Stimulated activated CD8-positive, alpha-beta memory T cell treated with anti-CD3 and anti-CD28 coated beads, Interleukin-4, amount 100 ng/mL, for 1 hour (primary cell): ENCODE measurements at places on chromosomes 1 and 21.

DNA sequence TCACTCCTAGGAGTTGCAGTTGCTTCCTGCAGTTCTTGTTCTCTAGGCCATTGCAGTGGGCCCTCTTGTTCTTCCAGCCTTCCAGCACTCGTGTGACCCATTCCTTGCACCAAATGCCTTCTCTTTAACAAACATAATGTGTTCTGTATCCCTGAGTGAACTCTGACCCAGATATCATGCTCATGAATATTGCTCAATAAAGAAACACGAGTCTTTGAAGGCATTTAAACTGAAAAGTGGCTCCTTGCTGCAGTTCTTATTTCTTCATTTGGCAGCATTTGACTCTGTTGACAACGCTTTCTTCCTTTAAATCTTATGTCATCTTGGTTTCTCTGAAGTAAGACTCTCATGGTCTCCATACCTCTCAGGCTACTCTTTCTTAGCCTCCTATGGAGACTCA lies 100.7 kb upstream of the PDE4B start:
- DNase-seq: no peak

DNA sequence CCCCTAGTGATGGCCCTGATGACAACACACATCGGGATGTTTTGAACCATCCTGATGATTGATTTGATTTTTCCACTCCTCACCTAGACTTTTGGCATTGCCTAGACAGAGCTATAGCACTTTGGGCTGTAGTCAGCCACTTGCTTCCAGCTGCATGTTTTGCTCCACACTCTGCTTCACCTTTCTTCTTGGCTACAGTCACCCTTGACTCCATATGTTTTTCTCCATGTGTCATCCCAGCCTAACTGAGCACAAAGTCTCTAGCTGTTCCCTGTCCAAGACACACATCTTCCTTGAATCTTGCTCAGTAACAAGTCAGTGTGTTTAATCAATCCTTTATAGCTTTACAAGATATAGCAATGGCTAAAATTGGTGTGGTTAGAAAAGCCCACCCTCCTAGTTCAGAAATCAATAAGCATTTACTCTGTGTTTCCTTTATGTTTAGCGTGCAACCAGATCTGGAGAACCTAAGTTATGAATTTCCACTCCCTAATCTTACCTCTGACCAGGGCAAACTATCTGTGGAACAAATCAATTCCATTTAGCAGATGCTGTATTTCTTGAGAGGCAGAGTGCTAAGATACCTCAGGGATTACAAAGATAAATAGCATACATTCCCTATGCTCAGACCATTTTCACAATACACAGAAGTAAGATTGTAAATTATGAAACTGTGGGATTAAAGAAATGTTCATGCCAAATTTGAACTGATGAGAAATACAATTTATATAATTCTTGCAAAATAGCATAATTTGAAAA lies 98.4 kb upstream of the LYPLAL1 start:
- no peak for DNase-seq

GRCh38 chr21:29496337-29496736 lies 197.6 kb downstream of the BACH1 start:
- no peak for DNase-seq

GRCh38 chr1:149844101-149844500 lies 55.3 kb upstream of the BOLA1 start:
- no peak for DNase-seq

DNA sequence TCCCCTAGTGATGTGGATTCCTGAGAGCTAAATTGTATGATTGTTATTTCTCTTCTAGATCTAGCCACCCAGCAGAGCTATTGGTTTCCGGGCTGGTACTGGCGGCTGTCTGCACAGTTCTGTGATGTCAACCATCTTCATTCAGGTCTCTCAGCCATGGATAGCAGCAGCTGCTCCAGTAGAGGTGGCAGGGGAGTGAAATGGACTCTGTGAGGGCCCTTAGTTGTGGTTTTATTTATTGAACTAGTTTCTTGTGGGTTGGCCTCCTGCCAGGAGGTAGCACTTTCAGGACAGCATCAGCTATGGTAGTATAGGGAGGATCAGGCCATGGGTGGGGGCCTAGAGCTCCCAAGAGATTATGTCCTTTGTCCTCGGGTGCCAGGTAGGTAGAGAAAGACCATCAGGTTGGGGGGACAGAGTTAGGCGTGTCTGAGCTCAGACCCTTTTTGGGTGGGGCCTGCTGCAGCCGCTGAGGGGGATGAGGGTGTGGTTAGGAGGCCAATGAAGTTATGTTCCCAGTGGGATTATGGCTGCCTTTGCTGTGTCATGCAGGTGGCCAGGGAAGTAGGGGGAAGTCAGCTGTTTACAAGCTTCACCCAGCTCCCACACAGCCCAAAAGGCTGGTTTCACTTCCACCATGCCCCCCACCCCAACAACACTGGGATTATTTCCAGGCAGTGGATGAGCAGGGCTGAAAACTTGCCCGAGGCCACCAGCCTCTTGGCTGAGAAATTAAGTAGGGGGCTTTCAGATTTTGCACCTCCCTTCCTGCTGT lies 55.1 kb upstream of the RGS4 start:
- no peak for DNase-seq

- no peak for DNase-seq
Observed at GRCh38 chr1:236091933-236092318, 27.0 kb upstream of the NID1 start.

GRCh38 chr1:92736395-92736794 lies 48.5 kb downstream of the EVI5 start:
- DNase-seq: no peak

- no peak for DNase-seq
Observed at GRCh38 chr1:47709872-47710231, 272.0 kb downstream of the FOXD2 start.

DNA sequence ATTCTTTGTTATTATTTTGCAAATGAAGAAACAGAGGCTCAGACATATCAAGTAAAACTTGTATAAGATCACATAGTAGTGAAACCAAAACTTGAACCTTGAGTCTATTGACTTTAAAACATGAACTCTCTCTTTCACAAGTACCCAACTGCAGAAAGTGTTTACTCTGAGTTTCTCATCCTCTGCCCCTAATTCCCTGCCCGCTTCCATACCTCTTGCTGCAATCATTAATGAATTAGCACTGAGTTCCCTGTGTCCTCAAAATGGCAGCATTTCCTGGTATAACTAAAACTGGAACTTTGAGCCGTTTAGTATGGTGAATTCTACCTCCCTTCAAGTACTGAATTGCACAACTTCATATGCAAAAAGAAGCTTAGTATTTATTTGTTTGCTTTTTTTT lies 147.7 kb upstream of the DNAH14 start:
- DNase-seq: no peak

GRCh38 chr1:3031401-3032221 lies 10.3 kb downstream of the ACTRT2 start:
- DNase-seq: no peak

DNA sequence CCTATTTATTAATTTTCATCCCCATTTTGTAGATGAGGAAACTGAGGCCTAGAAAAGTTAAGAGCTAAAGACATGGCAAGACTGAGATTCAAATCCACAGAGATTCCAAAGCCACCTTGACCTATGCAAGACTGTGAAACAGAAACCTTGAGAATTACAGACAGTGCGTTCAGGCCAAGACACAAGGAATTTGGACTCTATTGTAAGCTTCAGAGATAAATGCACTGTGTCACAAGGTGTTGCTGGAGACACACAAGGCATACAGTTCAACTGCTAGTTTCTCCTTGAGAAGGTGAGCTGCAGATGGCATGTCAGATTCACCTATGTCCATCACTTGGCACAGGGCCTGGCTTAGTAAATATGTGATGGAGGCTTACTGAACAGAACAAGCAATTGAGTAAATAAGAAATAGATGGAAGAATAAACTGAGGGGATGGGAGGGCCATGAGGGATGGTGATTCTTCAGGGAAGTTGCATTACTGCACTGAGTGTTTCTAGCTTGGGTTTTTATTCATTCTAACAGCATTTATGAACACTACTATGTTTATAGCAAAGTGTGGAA lies 215.0 kb downstream of the DAB1 start:
- DNase-seq: no peak

- no peak for DNase-seq
Observed at GRCh38 chr1:2143814-2144500, 50.6 kb downstream of the FAAP20 start.

GRCh38 chr1:113913887-113914664 lies 8.9 kb downstream of the DCLRE1B start:
- DNase-seq: no peak

GRCh38 chr1:173545688-173546087 lies 57.2 kb downstream of the SLC9C2 start:
- no peak for DNase-seq

DNA sequence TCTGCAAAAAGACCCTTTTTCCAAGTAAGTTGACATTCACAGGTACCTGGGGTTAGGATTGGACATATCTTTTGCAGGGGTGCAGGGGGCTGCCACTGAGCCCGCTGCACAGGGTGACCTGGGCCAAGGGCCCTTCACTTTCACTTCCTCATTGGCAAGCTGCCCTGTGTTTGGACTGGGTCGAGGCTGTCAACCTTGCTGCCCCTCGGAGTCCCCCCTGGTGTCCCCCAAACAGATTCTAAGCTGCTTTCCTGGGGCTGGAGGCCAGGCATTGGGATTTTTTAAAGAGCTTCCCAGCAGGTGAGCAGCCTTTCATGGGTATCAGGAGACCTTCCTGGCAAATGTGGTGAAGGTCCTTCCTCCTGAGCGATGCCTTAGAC lies 7.9 kb upstream of the UMODL1 start:
- no peak for DNase-seq

DNA sequence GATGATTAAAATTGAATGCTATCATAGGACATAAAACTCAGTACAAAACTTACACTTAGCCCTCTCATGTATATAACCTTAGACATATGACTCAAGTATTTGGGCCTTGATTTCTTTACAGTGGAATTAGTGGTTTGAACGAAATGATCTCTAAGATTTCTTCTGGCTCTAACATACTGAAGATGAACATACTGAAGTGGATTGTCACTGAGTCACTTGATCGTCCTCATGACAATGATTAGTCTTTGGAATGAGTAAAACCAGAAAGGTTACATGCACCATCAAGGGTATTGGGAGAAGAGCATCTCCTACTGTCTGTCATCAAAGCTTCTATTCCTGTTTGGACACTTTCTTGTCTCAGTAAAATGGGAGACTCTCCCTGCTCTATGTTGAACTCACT lies 17.4 kb downstream of the FMN2 start:
- DNase-seq: no peak

GRCh38 chr1:83845437-83846071 lies 153.4 kb downstream of the TTLL7 start:
- no peak for DNase-seq

DNA sequence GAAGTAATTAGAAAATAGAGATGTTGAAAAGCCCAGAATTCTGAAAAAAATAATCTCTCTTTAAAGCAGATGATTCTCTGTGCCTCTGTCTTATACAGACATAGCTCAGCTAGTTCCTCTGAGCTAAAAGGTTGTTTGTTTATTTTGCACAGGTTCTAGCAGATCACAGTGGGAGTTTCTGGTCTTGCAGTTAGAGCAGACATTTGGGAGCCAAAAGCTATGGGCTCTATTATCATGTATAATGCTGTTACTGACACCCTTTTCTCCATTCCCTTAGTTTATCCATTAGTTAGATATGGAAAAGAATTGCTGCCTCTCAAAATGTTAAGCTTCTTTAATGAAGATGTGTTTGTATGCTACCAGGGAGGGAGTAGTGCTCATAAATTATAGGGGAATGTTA lies 20.5 kb upstream of the CD55 start:
- no peak for DNase-seq

- no peak for DNase-seq
Observed at GRCh38 chr1:162229549-162229948, 147.1 kb downstream of the SPATA46 start.

DNA sequence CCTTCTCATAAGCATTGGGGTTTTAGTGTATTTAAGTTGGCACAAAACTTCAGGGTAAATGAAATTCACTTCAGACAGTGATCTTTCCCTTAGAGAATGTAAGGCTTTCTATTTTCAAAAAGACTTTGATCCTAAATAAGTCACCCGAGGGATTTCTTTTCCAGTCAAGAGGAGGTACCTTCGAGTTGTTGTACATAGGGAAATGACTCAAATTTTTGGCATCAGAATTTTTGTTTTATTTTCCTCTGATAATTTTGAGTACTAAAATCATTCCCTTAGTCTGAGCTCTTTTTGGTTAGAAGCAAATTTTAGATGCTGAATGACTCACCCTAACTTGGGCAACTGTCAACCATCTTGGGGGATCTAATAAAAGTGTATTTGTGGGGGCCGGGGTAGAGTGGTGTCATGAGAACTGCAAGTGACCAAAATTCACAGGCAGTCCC lies 193.9 kb downstream of the DHRS3 start:
- DNase-seq: no peak

- no peak for DNase-seq
Observed at GRCh38 chr1:75136921-75137641, 2.9 kb downstream of the LHX8 start.

DNA sequence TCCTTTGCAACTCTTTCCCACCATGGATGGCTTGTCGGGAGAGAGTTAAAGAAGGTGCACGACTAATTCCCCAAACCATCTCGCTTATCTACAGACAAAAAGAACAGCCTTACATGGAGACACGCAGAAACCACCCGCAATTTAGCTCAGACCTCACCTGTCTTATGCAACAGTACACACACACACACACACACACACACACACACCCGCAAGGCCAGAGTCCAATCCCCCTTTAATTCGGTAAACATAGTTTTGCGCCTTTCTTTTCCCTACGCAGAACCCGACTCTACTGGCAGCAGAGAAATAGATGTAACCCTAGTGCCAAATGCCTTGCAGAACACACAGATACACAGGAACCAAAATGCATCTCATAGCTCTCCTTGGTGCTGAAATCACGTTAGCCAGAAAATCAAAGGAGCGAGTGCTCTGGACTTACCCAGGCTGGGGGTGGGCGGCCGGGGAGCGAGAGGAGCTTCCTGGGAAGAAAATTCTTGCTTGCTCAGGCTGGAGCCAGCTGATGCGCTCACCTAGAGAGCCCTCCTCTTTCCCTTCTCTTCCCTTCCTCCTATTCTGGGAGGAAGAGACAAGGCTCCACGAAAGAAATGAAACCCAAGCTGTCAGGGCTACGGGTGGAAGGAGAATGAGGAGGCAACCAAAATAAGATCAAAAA lies 470 bp downstream of the TNR start:
- DNase-seq: no peak

DNA sequence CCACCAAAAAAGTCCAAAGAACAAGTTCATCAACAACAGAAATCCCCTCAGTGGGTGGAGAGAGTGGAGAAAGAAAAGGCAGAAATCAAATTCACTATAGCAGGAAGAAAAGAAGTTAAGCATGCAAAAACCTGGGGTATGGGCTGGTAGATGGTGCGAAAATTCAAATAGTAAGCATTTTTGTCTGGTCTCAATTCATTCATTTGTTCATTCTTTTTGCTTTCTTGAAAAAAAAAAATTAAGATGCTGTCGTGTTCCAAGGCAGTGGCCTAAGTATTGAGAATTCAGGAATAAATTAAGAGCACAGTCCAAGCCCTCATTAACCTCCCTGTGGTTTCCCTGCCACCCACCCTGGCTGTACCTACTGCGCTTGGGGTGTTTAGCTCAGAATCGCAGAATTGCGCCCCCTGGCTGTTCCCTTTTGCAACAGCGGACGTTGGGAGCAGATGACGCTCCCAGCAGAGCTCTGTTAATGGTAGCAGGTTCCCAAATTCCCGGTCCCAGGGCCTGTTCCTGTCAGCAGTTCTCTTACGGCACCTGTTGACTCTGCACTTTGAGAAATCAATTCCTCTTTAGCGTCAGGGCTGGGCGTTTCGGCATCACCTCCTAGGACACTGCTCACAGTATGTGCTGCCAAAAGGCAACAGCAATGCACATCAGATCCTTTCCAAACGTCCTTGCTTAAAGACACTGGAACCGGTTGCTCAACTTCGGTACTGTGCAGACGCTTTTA lies 34.0 kb upstream of the SSX2IP start:
- peak; percentile 36 for DNase-seq
